ENCODE measurements at places on chromosomes 3 and 15. TPM values are rescaled to one million over a fixed set of nuclear protein-coding genes. Genes with fewer than 3 reads are reported as not detected.
A peak's percentile ranks its signal among the peaks of the same experiment; 100 is the strongest.

DNA sequence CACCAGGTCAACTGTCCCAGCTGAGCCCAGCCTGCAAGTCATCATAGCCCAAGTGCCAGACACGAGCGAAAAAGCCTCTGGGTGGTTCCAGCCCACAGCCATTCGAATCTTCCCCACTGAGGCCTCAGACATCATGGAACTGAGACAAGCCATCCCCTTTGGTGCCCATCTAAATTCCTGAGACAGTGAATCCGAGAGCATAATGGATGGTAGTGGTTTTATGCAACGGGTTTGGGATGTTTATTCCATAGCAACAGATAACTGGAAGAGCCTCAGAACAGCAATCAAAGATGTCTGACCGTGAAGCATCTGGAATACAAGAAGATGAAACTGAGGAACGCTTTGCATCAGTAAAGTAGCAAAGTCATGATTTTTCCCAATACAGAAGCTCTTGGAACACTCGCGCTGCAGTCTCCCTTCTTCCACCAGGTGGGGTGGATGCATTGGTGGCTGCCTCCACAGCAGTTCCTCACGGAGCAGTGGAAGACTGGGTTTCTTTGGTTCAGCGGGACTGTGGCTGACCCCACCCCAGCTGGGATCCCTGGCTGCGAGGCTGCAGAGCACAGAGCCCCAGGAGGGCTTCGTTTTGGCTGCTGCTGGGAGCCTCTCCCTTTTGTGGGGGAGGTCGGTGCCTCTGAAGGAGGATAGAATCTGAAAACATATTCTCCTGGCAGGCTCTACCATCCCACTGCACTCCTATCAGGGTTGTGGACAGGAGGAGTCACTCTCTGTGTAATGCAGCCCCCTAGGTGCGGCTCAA is 26.4 kb upstream of the PDE8A start:
- DNase-seq: peak; percentile 30

The ZIC1 gene
- 662 TPM for total RNA-seq

DNA sequence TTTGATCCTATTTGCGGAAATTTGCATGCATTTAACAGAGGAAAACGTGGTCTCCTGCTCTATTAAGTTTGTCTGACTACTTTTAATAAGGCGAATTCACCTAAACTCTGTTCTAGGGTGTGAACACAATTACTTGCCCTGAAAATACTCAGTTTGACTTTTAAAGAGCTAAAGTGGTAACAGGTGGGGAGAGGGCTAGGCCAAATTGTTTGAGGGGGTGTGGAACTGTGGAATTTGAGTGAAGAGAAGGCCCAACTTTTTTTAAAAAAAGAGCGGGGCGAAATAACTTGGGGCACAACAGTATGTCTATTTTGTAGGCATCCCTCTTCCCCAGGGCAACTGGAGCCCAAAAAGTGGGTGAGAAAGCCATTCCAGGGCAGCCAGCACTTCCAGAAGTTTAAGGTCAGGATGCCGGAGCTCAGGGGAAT is 580 bp upstream of the FXR1 start:
- no peak for DNase-seq

- no peak for DNase-seq
Observed at GRCh38 chr3:46889381-46890110, 12.0 kb downstream of the PTH1R start.

GRCh38 chr15:45921376-45921775 is 286.5 kb downstream of the SQOR start:
- DNase-seq: no peak

The PLSCR2 gene
- not detected for total RNA-seq

The GLDN gene
- total RNA-seq: 1.2 TPM

GRCh38 chr15:69916169-69916785 is 181.4 kb downstream of the TLE3 start:
- DNase-seq: no peak

The EDEM1 gene
- 12.1 TPM for total RNA-seq

GRCh38 chr3:8629151-8630021 is 15.2 kb downstream of the SSUH2 start:
- DNase-seq: no peak

The PLA2G4B gene
- total RNA-seq: 7.5 TPM

The PRSS50 gene
- 0.45 TPM for total RNA-seq

GRCh38 chr15:29925227-29926082 is 103.2 kb upstream of the TJP1 start:
- DNase-seq: no peak

The CCR1 gene
- total RNA-seq: 1.6 TPM

GRCh38 chr3:32502118-32502945 is at the start of gene CMTM6:
TSS of gene CMTM6 (minus strand) at chr3:32502852. CDS start at chr3:32502745, 107 bp downstream.
- peak; percentile 94 for DNase-seq

DNA sequence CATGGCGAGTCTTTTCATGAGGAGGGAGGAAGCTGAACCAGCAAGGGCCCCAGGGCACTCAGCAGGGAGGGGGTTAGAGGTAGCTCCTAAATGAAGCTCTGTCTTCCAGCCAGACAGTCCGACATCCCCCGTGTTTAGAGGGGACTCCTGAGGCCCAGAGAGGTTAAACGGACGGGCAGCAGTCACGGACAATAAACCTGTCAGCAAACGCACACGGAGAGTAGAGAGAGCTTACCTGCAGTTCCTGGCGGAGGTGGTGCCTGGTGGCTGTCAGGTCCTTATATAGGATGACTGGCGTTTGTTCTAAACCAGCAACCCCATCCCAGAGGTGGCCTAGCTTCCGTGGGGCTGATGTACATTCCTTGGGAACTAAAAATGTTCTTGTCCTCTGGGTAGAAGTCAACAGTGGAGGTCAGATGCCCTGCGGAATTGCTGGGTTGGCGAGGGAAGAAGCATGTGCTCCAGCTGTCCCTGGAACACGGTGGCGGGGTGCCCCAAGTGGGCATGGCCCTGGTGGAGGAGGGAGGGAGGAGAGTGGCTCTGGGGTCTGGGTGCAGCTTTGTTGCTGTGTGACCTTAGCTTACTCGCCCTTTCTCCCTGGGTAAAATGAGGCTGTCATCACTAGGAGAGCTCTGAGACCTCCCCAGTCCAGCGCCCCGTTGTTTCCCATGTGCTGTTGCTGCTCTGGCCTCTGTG is 2.1 kb downstream of the GHRL start:
- no peak for DNase-seq

The EFHB gene
- 0.64 TPM for total RNA-seq

The RARB gene
- 11.6 TPM for total RNA-seq

DNA sequence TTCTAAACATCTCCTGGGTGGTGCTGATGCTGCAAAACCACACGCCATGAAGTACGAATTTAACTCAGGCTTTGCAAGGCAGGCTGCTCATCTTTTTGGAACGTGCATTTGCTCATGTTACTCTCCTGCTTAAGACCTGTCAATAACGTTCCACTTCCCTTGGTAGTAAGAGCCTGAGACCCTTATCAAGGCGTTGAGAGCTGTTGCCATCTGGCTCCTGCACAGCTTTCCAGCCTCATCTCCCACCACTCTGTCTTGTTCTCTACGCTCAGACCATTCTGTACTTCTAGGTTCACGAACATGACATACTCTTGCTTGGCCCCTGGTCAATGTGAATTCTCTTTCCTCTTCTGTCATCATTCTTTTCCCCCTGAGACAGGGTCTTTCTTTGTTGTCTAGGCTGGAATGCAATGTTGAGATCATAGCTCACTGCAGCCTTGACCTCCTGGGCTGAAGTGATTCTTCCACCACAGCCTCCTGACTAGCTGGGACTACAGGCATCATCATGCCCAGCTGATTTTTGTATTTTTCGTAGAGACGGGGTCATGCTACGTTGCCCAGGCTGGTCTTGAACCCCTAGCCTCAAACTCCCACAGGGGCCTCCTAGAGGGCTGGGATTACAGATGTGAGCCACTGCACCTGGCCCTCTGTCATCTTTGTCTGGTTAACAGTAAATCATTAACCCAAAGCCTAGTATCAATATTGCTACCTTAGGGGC is 202.8 kb downstream of the CADPS start:
- DNase-seq: no peak
